ENCODE measurements at places on chromosomes 7 and 10.

GRCh38 chr10:110628161-110628560 lies 16.0 kb upstream of the RBM20 start:
- DNase-seq = no peak

- no peak for DNase-seq
Measured at GRCh38 chr7:101386558-101387231, 24.0 kb downstream of the COL26A1 start.

- DNase-seq = no peak
Measured at GRCh38 chr7:88635149-88635548, 124.4 kb upstream of the ZNF804B start.

GRCh38 chr10:59781511-59781910 lies 28.3 kb upstream of the MRLN start:
- no peak for DNase-seq

- DNase-seq = no peak
Measured at GRCh38 chr7:2164646-2165045, 68.1 kb downstream of the MAD1L1 start.

DNA sequence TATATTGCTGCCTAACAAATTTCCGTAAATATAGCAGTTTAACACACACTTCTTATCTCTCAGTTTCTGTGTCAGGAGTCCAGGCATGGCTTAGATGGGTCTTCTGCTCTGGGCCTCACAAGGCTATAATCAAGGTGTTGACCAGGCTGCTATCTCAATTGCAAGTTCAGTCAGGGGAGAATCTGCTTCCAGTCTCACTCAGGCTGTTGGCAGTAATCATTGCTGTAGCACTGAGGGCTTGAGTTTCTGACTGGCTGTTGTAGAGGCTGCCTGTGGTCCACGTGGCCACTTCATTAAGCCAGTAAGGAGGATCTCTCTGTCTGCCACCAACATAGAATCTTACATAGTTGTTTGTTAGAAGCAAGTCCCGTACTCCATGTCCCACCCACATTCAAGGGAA lies 138.4 kb downstream of the ST7 start:
- DNase-seq = no peak

- no peak for DNase-seq
Measured at GRCh38 chr7:142445019-142445686, 187.3 kb upstream of the PRSS58 start.

DNA sequence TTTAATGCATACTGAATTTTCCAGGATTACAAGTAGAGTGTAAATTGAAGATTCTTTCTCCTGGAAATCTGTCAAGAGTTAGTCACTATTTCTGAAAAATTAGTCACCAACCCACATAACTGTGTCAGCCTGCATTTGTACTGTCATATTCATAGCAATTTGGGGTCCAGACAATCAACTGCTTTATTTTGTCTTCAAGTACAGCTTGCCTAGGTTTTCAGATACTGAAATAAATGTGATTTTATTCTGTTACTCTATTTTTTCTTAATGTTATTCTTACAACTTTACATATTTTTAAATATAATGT lies 55.1 kb downstream of the CUBN start:
- DNase-seq = no peak

- no peak for DNase-seq
Measured at GRCh38 chr10:44105696-44106095, 279.2 kb downstream of the CXCL12 start.

DNA sequence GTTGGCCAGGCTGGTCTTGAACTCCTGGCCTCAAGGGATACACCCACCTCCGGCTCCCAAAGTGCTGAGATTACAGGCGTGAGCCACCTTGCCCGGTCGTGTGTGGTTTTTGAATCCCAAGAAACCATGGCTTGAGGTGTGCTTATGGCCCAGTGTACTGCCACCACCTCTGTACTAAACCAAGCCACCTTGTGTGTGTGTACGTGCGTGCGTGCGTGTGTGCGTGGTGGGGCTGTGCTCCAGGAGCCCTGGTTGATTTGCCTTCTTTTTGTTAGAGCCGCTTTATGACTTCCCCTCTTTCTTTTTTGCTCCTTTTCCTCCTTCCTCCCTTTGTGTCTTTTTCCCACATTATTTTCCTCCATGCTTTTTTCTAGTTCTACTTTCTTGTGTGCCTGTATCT lies 121.4 kb downstream of the CAMK1D start:
- DNase-seq = no peak

- no peak for DNase-seq
Measured at GRCh38 chr7:121061677-121062582, 73.4 kb downstream of the CPED1 start.

DNA sequence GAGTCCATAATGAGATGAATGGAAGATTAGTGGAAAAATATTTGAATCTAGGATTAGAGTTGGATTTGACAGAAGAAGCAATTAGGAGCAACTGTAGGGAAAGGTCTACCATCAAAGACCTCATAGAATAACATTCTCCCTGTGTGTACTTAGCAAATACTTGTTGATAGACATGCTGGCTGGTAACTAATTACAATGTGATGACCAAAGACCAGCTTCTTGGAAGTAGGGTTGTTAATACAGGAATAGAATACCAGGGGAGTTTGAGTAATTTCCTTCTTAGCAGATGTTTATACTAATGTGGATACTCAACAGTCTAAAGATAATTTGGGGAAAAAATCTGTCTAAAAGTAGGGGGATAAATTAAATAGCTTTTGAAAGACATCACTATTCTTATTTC lies 357.5 kb upstream of the BMPER start:
- DNase-seq = no peak

DNA sequence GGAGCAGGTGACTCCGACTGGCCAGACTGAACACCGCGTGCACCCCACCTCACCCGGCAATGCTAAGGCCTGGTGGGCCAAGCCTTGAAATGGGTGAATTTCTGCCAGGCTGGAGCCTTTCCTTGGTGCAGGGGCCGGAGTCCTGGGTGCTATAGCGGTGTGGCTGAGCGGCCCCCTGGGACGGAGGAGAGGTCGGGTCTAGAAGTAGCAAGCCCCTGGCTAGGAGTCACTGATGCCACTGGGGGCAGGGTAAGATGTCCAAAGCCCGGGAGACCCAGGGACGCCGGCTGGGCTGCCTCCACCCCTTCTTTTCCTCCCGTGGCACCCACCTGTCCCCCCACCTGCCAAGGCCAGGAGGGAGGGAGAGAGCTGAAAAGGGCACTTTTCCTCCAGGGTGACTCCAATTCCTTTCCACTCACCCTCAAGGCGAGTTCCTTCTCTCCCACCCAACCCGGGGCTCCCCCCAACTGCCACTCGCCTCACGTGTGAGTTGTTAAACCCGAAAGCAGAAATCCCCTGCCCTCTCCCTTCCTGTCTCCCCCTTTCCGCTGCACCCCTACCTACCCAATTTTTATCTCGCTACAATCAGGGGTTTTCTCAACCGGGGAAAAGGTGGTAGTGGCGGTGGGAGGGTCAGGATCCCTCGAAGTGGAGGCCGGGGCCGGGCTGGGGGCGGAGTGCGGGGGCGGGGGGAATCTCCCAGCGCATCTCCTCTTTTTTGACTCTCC lies 6.0 kb upstream of the GATA3 start:
- no peak for DNase-seq

DNA sequence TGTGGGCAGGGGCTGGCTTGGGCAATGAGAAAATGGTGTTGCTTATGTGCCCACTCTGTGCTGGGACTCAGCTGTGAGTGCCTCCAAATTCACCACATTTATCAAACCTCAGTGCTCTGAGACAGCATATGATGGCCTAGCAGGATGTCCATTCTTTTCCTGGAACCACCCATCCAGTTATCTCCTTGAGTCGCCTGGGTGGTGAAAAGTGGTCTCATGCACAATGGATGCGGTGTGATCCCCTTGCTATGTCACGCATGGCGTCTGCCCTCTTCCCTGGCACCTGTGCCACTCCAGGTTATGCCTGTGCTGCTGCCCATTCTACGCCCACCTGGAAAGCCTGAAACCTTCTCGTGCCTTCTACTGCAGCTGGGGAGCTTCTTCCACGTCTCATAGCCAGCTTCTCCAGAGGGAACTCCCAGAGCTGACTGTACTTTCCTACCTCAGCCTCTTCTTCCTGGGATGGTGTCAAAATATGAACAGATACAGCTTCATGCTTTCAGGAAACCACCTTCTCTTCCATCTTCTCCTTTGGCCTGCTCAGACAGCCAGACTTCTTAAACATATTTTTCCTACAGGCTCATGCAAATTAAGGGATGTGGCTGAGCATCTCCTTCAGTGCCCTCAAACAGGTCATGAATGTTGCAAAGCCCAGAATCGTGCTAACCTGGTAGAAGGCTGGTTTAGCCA lies 147.3 kb downstream of the PFKFB3 start:
- DNase-seq = no peak

DNA sequence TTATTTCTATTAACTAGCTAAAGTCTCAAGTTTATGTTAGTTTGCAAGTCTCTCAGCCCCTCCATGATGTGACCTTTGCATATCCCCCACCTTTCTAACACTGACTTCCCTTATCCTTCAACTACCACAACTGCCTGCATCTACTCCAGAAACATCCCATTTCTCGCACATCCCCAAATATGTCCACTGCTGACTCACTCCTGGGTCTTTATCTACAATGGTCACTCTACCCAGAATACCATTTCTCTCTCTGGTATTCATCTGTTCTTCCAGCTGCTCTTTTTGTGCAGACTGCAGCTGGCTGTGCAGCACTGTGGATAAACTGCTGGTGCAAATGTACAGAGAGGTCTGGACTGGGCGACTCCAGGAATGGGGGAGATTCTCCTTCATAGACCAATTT lies 32.7 kb upstream of the PRSS1 start:
- DNase-seq = no peak

GRCh38 chr10:33321516-33321915 lies 13.0 kb downstream of the NRP1 start:
- no peak for DNase-seq

DNA sequence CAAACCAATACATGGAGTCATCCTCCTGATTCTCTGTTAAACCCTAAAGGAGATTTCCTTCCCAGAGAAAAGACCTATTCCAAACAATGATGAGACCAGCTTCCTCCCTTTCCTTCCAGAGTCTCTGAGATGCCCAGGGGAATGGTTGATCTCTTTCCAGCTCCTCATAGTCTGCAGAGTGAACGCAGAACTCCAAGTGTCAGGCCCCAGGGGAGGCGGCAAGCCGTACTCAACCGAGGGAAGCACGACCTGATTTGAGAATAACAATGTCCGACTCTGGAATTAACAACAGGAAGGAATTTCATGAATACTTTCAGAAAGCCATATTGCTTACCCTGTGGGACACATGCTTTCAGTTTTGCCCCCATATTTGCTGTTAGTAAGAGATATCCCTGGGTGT lies 241.7 kb upstream of the GLI3 start:
- DNase-seq = no peak

GRCh38 chr10:89346405-89347254 lies 18.8 kb downstream of the IFIT3 start:
- peak; percentile 54 for DNase-seq

GRCh38 chr10:114310346-114310745 lies 71.3 kb downstream of the VWA2 start:
- DNase-seq = no peak

DNA sequence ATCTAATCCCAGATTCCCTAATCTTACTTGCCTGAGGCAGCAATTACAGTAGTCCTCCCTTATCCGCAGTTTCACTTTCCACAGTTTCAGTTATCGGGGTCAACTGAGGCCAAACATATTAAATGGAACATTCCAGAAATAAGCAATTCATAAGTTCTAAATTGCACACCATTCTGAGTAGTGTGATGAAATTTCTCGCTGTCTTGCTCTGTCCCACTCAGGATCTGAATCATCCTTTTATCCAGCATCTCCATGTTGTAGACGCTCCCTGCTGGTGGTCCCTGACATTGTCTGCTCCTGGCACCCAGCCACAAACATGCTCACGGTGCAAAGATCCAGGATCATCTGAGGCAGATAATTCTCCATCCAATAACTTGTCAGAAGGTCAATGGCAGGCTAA lies 128.7 kb upstream of the CXCL12 start:
- peak; percentile 40 for DNase-seq

DNA sequence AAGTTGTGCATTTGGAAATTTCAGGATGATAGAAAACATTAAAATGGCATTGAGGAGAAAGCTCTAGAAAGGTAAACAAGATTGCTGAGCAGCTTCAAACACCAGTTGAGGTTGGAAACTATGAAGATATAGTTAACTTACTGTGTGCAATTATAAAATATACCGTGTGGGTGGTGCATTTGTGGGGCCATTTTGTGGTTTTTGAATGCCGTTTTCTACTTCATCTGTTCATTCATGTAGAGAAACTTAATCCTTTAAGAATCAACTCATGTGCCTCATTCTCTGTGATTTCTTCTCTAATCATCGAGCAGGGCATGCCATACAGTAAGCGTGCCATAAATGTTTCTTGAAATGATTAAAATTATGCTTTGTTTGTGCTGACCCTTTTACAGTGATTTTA lies 232.8 kb upstream of the TEX47 start:
- no peak for DNase-seq

- no peak for DNase-seq
Measured at GRCh38 chr10:80161321-80162083, 29.0 kb downstream of the PLAC9 start.

- DNase-seq = peak; percentile 31
Measured at GRCh38 chr10:48572414-48572813, 32.5 kb downstream of the ARHGAP22 start.

DNA sequence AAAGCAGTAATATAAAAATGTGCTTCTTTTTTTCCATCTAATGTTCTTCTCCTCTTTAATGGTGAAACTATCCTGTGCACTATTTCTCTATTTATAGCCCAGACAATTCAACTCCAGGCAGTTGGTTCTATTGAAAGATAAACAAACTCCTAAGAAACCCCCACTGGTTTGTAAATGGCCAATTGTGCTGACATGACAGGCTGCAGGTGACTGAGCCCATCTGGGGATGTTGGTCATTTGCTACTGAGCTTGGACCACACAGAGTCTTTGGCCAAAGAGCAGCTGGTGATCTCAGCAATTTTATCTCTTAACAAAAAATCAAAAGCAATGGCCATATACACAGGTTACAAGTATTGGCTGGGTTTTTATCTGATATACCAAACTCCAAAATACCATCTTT lies 631.8 kb upstream of the CELF2 start:
- no peak for DNase-seq

DNA sequence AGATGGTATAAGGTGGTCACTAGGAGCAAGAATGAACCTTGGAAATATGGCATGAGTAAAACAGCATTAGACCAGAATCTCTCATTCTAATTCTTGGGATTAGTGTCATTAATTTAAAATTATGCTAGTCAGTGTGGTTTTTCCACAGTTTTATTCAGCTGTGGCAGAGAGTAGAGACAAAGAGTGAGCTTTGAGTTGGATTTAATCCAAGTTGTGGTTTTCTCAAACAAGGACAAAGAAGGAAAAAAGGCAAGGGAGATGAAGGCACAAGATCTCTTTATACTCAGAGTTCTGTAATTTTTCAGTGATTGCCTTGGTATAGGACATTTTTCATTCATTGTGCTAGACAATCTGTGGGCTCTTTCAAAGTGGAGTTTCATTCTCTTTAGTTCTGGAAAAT lies 28.2 kb upstream of the AKAP9 start:
- DNase-seq = no peak

GRCh38 chr7:127396184-127396583 lies 3.7 kb upstream of the ZNF800 start:
- no peak for DNase-seq

- no peak for DNase-seq
Measured at GRCh38 chr7:47428052-47428767, 153.7 kb downstream of the TNS3 start.

GRCh38 chr7:111586711-111587409 lies 24.6 kb upstream of the IMMP2L start:
- no peak for DNase-seq
